Activated effector memory CD4-positive, alpha-beta T cell treated with anti-CD3 and anti-CD28 coated beads, Interleukin-2, amount 50 U/mL, for 16 hours (primary cell): ENCODE measurements at places on chromosomes 11 and 22.

GRCh38 chr22:50169774-50170341 is 673 bp upstream of the PANX2 start:
- DNase-seq, result peak; percentile 86

GRCh38 chr11:72081821-72082453 is 1.3 kb downstream of the LRRC51 start:
- no peak for DNase-seq

DNA sequence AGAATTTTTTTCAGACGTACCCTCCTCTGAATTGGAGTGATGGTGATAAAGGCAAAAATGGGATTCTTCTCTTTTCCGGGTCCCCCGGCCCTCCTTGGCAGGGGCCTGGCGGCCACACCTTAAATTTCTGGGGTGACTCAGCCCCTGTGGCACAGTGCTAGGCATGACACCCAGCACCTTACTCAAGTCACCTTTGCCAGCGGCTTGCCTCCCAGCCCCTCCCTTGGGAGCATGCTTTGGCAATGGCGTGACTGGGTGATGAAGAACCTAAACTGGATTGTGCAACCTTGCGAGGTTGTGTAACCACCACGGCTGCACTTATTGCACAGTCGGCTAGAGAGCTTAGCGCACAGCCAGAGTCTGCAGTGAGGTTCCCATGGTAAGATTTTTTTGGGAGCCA is 16.2 kb upstream of the LDLRAD3 start:
- DNase-seq, result no peak

- peak; percentile 92 for DNase-seq
Measured at GRCh38 chr11:112073941-112074811, at the start of the genes NKAPD1 and PIH1D2. Gene NKAPD1, plus strand, starts transcription at chr11:112074299. Its CDS starts 1,276 bp downstream, at chr11:112075575. Gene PIH1D2, minus strand, starts transcription at chr11:112074017. Its CDS starts 843 bp downstream, at chr11:112073174.

- no peak for DNase-seq
Measured at GRCh38 chr11:31830406-31830805, 19.3 kb upstream of the PAX6 start.

DNA sequence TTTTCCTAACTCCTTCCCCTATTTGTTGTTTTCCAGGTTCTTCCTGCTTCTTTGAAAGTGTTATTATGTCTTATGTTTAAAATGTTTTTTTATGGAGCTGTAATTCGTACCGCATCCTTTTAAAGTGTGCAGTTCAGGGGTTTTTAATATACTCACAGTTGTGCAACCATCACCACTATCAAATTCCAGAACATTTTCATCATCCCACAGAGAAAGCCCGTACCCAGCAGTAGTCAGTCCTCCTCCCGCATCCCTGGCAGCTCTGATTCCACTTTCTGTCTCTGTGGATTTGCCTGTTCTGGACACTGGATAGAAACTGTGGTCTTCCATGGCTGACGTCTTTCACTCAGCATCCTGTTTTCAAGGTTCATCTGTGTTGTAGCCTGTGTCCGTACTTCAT is 73.7 kb downstream of the JAM3 start:
- no peak for DNase-seq

- peak; percentile 53 for DNase-seq
Measured at GRCh38 chr11:2794046-2794967, 91.3 kb downstream of the CDKN1C start.

GRCh38 chr11:17230867-17231851 is 23.4 kb upstream of the PIK3C2A start:
- DNase-seq, result peak; percentile 64

- DNase-seq, result no peak
Measured at GRCh38 chr11:33151399-33151798, 9.9 kb downstream of the CSTF3 start.

GRCh38 chr22:22201185-22201929 is 43.2 kb upstream of the VPREB1 start:
- no peak for DNase-seq

DNA sequence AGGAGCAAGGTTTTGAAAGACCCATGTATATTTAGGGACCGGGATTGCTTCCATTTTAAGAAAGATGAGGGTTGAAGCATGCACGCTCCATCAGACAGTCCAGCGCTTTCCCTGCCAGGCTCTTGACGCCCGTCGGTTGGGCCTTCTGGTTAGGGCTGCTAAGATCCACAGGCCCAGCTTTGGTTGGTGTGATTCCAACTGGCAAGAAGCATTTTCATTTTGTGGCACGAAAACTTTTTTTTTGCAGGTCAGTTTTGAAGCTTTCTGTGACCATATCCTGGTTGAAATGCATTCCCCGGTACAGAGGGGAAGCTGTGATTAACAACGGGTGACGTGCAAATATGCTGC is 34.3 kb upstream of the MPPED1 start:
- no peak for DNase-seq

GRCh38 chr11:128532016-128532571 is 55.3 kb downstream of the ETS1 start:
- DNase-seq, result no peak

DNA sequence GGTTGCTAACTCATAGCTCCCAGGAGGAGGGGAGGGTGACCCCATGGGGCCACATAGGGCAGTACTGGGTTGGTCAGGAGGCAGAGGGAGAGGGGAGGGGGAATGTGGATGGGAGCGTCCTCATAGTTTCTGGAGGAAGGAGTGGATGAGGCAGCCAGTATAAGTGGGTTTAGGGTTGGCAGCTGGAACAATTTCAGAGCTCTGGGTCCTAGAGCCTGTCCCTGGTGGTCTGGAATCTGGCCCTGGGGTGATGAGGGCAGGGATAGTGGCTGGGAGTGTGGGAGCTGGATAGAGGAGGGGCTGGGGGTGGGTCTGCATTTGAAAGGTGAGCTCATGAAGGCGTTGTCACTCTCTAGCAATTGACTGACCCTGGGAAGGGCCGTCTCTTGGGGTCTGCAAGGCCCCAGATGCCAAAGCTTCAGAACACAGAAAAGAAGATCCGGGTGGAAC is 5.3 kb upstream of the MRGPRG start:
- DNase-seq, result no peak

DNA sequence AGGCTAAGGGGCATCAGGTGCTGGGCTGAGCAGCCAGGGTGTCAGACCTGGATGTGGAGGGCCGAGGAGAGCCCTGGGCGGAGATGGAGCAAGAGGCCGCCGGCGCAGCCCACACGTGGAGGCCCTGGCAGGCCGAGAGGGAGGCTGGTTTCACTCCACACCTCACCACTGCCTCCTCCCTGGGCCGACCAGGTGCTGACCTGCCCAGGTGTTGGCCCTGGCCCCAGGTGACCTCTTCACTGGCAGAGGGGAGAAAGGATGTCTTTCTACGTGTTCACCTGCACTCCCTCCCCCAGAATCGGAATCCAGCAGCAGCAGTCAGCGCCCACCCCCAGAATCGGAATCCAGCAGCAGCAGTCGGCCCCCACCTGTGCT is 781 bp downstream of the ANO9 start:
- no peak for DNase-seq

GRCh38 chr11:98616098-98616655 is 404.6 kb upstream of the CNTN5 start:
- DNase-seq, result no peak
